Stimulated activated CD4-positive, alpha-beta T cell treated with anti-CD3 and anti-CD28 coated beads, Interleukin-15, amount 100 ng/mL, for 1 hour (primary cell): ENCODE measurements at places on chromosomes 13 and 19.

- DNase-seq = no peak
These were observed 2660.1 kb upstream of the PCDH20 start for GRCh38 chr13:64075543-64076271.

DNA sequence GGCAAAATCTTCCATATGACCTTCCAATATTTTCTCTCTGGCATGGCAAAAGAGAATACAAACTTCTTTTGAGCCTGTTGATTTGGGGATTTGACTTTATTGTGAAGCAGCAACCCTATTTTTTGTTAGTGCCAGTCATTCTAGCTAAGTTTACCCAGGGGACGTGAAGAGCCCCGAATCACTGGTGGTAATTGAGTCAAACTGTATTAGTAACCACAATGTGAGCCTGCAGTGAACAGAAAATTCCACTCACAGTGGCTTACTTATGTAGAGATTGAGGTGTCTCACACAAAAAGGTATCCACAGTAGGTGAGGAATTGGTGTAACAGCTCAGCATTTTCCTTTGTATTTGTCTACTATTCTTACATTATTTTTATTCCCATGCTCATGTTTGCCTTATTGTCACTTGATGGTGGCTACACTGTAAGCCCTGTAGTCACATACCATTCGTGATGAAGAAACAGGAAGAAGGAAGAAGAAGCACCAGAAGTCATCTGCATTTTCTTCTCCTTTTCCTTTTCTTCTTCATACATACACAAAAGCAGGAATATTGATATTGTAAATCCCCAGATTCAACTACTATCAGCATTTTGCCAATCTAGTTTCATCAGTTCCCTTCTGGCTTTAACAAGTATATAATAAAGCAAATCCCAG, 33.3 kb upstream of the MYCBP2 start:
- DNase-seq = no peak

DNA sequence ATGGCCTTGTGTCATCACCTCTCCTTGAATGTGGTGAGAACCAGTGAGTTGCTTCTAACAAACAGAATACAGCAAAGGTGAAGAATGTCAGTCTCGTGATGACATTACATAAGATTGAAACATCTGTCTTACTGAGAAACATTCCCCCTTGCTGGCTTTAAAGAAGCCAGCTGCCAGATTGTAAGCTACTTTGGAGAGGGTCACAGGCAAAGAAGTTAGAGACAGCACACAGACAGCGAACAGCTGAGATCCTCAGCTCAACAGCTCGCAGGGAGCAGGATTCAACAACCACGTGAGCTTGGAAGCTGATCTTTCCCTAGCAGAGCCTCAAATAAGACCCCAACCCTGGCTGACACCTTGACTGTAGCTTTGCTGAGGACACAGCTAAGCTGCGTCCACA, 367.9 kb downstream of the LIG4 start:
- DNase-seq = no peak

GRCh38 chr13:88294368-88294767, 623.2 kb downstream of the SLITRK5 start:
- no peak for DNase-seq
